Hypothalamus (tissue), 51 donors: ENCODE measurements at places on chromosomes 6 and 20.

GRCh38 chr20:24379484-24379927, 89.9 kb upstream of the SYNDIG1 start:
- no peak for DNase-seq

DNA sequence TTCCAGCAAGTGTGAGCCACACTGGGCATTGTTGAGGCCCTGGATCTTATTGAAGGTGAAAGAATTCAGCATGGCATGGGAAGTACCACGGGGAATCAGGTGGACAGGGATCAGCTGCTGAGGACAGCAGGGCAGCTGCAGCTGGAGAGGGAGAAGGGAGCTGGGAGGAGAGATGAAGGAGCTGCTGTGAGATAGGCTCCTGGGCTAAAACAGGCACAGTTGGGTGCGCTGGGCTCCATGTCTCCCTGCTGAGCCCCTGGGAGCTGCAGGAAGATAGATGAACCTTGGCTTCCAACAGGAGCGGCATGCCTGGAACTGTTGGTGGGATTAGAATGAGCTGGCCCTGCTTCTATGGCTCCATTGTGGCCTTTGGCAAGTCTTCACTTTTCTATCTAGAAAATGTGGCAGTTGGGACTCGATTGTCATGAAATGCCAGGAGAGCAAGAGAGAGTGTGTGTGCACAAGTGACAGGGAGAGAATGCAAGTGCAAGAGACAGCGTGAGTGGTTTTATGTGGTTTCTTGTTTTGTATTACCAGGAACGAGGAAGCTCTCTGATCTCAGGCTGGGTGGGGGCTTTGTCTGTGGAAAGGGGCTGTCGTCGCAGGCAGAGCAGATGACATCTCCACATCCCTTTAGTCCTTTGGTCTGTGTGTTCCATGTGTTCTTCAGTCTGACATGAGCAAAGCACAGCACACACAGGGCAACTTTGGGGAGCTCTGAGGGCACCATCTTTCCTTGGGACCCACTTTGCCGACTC, 20.4 kb downstream of the SNPH start:
- no peak for DNase-seq

- DNase-seq, result no peak
Measured at GRCh38 chr6:158825951-158826306, 6.8 kb upstream of the EZR start.

DNA sequence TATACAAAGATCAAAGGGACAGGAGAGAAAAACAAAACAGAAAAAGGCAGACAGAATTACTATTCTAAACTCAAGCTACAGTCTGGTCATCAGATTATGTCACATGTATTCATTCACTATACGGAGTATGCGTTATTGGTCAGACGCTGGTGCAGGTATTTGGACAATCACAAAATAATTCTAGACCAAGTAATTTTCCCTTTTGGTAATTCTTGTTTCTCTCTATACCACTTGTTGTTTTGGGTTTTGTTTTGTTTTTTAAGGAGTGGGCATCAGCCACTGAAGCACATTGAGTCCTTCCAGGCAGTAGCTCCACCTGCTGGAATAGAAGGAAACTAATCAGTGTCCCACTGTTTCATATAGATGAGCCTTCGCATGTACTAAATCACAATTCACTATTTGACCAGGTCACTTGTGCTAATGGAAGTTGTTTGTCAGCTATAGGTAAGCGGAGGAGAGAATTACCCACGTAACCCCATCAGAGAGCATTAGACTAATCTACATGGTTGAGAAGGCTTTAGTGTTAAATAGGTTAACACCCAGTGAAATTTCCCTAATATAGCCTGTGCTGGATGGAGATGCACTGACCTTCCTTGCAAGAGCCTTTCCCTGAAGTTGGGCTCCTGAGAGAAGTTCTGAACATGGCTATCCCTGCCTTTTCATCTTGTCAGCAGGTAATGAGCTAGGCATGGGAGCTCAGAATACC, 77.9 kb downstream of the TNFAIP3 start:
- DNase-seq, result no peak

DNA sequence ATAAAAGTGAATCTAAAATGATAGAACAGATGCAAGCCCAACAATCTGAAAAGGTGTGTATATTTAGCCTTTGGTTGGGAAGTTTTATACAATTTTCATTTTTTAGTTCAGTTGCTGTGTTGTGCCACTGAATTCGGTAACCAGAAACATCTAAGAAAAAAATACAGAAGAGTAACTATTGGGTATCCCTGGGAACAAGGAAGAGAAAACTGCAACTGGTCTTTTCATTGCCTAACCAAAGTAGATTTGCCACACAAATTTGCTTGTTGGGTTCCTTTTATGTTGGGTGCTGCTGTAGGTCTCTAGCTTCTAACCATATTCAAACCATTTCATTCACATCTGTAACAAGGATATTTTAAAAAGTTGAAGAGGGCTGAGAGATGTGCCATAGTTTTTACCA, 2.8 kb upstream of the TMEM30A start:
- no peak for DNase-seq

DNA sequence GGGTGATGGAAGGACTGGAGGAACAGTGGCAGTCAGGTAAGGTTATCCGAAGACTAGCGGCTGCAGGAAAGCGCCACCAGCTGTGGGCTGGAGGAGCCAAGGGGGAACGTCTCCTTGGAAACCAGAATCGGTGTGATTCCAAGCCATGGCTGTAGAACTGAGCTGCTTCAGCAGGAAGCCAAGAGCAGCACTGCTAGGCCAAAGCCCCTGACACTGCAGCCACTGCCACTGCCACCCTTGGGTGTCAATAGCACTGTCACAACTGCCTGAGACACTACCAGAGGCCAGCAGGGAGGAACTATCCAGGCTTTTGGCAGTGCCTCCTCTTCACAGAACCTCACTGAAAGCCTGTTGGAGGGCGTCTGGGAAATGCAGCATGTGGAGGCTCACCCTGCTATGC, 289.6 kb upstream of the SUPT3H start:
- DNase-seq, result no peak

GRCh38 chr6:84836366-84836765, 72.0 kb upstream of the TBX18 start:
- no peak for DNase-seq

- no peak for DNase-seq
Measured at GRCh38 chr6:111278731-111279130, 191.4 kb downstream of the SLC16A10 start.

DNA sequence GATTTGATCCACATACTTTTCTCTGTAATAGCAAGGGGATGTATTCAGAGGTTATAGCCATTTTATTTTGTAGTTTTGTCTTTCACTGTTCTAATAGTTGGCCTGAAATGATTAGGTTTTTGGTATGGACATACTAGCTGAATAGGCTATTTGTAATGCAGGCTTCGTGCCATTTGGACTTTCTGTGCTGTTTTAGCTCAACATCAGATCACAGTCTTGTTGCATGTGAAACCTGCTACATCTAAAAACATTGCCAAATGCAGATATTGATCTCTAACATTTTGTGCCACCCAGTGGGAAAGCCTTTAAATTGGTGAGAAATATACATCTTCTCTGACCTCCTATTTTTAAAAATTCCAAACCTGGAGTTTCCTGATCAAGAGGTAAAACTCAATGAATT, 157.5 kb upstream of the SCGN start:
- DNase-seq, result no peak

GRCh38 chr20:20520776-20521175, 152.9 kb downstream of the INSM1 start:
- no peak for DNase-seq

GRCh38 chr20:44886266-44886651, 754 bp downstream of the YWHAB start:
- no peak for DNase-seq

- no peak for DNase-seq
Measured at GRCh38 chr6:36844232-36845170, 5.3 kb upstream of the CPNE5 start.

DNA sequence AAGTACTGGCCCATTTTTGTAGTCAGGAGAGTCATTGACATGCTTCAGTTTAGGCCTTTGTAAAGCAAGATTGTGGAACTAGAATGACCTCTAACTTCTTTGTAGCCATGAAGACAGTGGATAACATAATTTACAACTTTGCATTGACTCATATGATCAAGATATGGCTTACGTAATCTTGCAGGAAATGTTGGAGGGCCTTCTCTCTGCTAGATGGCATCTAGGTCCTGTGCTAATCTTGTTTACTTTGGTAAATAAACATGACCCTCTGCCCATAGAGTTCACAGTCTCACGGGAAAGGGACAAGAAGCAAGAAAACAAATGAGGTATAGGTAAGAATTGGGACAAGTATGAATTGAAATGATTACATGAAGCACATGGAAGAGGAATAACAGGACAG, 355.2 kb upstream of the ARID1B start:
- DNase-seq, result no peak

- DNase-seq, result no peak
Measured at GRCh38 chr6:127481111-127481510, 21.9 kb upstream of the KIAA0408 start.
